ENCODE measurements at places on chromosomes 6 and 20.
A peak's percentile ranks its signal among the peaks of the same experiment; 100 is the strongest.

- no peak for DNase-seq
These were observed 24.1 kb upstream of the MRGBP start for GRCh38 chr20:62772103-62772611.

- DNase-seq = peak; percentile 41
These were observed 31.1 kb upstream of the CST7 start for GRCh38 chr20:24917797-24918578.

GRCh38 chr20:17142666-17143065, 84.2 kb upstream of the PCSK2 start:
- no peak for DNase-seq

DNA sequence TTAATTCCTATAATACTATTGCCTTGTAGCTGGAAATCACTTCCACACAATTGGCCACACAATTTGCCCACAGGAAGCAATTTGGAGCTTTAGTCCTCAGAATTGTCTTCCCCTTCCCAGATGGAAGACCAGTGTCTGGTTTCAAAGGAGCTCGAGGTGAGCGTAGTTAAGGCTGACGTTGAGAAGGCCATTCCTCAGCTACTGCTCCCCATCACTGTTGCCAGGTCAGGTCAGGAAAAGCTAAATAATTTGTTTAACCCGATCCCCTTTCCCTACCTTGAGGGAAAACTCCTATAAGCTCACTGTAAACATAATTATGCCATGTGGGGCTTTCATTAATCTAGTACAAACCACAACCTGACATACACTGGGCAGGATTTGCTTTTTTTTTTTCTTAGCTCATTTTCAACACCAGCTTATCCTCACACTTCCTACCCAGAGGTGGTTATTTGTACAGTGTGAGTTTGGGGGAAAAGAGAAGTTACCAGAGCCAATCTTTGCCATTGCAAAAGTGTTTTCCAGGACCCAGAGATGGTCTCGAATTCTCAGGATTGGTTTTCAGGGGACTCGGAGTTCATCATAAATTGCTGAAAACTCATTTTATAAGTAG, 242.7 kb downstream of the CLIC5 start:
- no peak for DNase-seq

GRCh38 chr6:151392427-151392826, 1.1 kb upstream of the ZBTB2 start:
- DNase-seq = no peak

- no peak for DNase-seq
These were observed 194.9 kb downstream of the SCP2D1 start for GRCh38 chr20:19008497-19008896.

DNA sequence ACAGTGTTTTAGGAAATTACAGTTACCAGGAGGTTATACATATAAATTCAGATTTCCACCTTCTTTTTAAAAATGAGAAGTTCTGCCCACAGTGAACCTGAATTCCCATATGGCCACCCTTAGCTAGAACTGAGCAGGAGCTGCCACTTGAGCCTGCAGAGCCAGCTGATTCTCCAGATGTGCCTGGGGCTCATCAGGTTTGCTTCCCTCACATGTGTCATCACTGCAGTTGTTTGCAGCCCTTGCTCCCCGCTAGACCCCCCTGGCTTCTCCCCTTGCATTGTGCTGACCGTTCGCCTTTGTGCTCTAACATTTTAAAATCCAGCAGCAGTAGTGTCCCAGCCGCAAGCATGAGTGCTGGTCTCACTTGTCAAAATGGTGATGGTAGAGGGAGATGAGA, 131.1 kb downstream of the UTRN start:
- DNase-seq = no peak

DNA sequence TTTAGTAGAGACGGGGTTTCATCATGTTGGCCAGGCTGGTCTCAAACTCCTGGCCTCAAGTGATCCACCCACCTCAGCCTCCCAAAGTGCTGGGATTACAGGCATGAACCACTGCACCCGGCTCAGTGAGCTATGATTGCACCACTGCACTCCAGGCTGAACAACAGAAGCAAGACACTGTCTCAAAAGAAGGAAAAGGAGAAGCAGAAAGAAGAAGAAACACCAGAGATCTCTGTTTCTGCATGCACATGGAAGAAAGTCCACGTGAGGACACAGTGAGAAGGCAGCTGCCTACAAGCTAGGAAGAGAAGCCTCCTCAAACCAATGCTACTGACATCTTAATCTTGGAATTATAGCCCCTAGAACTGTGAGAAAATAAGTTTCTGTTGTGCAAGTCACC, 16.0 kb downstream of the ECT2L start:
- no peak for DNase-seq

- peak; percentile 20 for DNase-seq
These were observed 172.1 kb upstream of the GGTLC1 start for GRCh38 chr20:24160563-24161281.

- no peak for DNase-seq
These were observed 38.0 kb upstream of the ERVFRD-1 start for GRCh38 chr6:11149551-11149950.

DNA sequence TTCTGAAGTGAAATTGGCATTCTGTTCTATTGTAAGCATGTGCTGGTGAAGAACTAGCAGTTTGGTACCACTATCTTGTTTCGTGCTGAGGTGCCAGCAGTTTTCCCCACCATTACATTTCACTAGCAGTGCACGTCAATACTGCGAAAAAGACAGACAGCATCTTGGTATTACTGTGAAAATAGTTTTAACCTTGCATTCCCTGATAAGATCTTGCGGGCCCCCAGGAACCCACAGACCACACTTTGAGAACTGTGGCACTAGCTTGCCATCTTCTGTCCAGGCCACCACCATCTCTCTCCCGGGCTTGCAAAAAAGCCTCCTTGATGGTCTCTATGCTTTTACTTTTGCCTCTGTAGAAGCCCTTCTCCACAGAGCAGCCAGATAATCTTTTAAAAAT, 185.7 kb downstream of the BACH2 start:
- no peak for DNase-seq

GRCh38 chr20:36334281-36335205, 28.4 kb downstream of the DLGAP4 start:
- no peak for DNase-seq

GRCh38 chr6:69019832-69020231, 384.8 kb downstream of the ADGRB3 start:
- peak; percentile 31 for DNase-seq

GRCh38 chr6:84575264-84575663, 189.1 kb downstream of the TBX18 start:
- DNase-seq = no peak

GRCh38 chr6:5087389-5087788, 2.2 kb downstream of the PPP1R3G start:
- no peak for DNase-seq

DNA sequence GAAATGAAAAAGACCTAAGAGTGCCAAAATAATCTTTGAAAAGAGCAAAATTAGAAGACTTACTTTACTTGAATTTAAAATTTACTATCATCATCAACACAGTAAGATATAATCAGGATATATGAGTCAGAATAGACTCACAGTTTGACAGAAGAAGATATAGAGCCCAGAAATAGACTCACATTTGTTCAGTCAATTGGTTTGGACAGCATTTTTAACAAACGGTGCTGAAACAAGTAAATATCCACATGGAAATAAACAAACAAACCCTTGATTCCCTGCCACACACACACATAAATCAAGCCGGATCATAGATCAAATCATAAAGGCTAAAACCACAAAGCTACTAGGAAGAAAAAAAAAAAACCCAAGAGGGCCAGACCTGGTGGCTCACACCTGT, 291.1 kb downstream of the ADGRG6 start:
- DNase-seq = no peak

- no peak for DNase-seq
These were observed 46.3 kb downstream of the GOPC start for GRCh38 chr6:117555882-117556498.

GRCh38 chr6:129920103-129920798, 59.1 kb upstream of the TMEM244 start:
- DNase-seq = no peak

GRCh38 chr20:18638768-18639167, 50.9 kb downstream of the DTD1 start:
- no peak for DNase-seq

GRCh38 chr6:157514659-157515496, 133.9 kb downstream of the ZDHHC14 start:
- no peak for DNase-seq

GRCh38 chr20:34954904-34955230, 739 bp downstream of the GSS start:
- DNase-seq = no peak

DNA sequence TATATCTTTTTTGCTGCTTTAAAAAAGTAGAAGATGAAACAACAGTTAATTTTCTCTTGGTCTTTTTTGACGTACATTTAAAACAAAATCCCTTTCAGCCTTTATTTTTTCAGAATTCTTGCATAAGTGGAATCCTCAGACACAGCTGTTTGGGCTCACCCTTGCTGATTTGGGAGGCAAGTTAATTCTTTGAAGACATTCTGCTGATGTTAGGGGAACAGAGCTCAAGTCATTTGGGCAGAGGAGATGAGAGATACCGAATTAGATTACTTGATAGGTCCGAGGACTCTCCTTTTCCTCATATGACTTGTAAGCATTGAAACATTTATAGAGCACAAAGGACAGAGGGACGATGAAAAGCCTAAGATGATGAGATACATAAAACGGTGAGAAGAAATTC, 567.9 kb upstream of the CITED2 start:
- DNase-seq = no peak

GRCh38 chr6:166667796-166668610, 41.0 kb upstream of the RPS6KA2 start:
- DNase-seq = no peak

- no peak for DNase-seq
These were observed 219.2 kb downstream of the TRDN start for GRCh38 chr6:123417535-123417934.

- DNase-seq = no peak
These were observed 12.1 kb downstream of the ACSS2 start for GRCh38 chr20:34888468-34888867.

- DNase-seq = no peak
These were observed 86.7 kb upstream of the KCNQ5 start for GRCh38 chr6:72535124-72535523.

DNA sequence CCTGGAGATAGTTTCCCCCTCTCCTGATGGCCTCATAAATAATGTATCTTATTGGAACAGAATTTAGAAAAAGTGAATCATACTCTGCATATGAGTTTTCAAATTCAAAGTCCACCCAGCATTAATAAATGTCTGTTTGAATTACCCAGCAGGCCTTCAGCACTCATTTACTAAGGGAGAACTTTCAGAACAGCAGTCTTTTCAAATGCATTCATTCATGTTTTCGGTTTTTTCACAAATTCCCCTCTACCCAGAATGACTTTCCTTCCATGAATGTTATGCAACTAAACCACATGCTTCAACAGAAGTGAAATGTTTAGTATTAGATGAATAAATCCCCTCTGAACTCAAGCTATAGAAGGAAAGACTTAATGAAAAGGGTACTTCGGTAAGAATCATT, 92.4 kb downstream of the RTN4IP1 start:
- no peak for DNase-seq

- no peak for DNase-seq
These were observed 56.7 kb downstream of the NT5E start for GRCh38 chr6:85506441-85507093.

- no peak for DNase-seq
These were observed 112.0 kb upstream of the MLIP start for GRCh38 chr6:53999088-53999755.

GRCh38 chr20:3782597-3782996, 1.3 kb upstream of the SPEF1 start:
- no peak for DNase-seq

DNA sequence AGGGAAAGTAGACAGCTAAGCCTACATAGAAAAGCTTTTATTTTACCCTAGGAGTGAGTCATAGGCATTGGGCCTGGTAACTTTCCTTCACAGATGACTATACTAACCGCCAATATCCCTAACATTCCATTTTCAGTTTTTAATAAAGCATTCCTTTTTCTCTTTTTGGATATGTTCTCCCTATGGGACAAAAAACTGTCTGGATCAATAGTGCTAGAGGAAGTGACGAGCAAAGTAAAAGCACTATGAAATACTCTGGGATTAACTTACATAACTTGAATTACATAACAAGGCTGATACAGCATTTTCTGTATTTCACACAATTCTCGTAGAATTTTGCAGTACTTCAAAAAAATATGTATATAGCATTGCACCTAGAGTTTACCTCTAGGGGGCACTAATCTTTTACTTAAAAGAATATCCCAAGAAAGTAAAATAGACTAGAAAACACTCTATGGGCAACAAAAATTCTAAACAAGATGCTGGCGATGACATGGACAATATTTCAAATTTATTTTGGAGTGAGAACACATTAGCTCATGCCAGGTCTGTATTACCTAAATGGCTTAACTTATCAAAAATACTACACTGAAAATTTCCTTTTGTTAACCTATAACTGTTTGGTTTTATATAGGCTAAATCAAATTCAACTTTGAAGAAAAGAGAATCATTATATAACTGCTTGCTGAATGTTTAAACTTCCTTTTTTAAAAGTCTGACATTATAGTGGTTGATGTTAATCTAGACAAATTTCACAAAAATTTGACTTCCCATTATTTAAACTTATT, 66.3 kb upstream of the DST start:
- peak; percentile 39 for DNase-seq

GRCh38 chr20:11143481-11143880, 469.7 kb upstream of the JAG1 start:
- no peak for DNase-seq

- no peak for DNase-seq
These were observed 2.1 kb upstream of the ESR1 start for GRCh38 chr6:151805286-151805840.

DNA sequence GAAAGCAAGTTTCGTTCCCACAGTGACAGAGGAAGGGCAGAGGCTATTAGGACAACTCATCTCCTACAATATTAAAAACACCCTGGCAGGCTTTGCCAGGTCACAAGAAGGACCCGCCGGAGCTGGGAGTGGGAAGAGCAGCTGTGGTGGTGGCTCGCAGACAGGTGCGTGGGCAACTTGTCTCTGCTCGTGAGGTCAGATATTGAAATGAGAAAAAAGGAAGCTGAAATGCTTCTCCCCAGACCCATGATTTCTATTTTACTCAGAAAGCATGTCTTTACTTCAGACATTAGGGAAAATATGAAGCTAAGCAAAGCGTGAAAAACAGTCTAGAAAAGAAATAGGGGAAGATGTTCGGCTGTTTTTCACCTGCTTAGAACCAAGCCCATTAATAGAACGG, 166.3 kb upstream of the EEF1E1 start:
- no peak for DNase-seq
